ENCODE measurements at places on chromosomes 12 and 14.

DNA sequence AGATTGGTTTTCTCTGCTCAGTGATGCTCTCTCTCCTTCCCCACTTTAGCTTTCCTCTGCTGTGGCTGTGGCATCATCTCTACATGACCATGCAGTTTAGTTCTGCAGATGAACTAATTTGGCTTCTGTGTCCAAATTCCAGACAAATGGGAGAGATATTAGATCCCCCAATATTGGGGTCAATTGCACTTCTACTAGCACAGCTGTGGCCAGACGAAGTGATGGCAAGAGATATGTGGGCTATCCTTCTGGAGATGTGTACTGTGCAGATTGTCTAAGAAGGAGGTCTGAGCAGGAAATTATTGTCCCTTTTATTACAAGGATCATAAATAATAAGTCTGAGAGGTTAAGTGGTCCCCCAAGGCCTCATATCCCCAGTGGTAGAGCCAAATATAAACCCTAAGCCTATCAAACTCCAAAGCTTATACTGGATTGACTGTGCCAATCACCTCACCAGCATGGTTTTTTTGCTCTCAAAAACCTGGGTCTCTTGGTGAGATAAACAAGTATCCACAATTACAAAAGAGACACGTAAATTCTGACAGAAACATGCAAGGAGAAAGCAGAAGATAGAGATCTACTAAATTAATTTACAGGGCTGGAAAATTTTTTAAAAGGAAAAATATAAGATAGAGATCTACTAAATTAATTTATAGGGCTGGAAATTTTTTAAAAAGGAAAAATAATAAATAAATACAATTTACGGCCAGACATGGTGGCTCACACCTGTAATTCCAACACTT lies 29.1 kb upstream of the GCH1 start:
- no peaks in the 10 kb centered on the region for H3K36me3 ChIP-seq
- DNase-seq, result no peak
- no peaks in the 10 kb centered on the region for H3K27me3 ChIP-seq
- no peak overlapping the region for H3K4me3 ChIP-seq

DNA sequence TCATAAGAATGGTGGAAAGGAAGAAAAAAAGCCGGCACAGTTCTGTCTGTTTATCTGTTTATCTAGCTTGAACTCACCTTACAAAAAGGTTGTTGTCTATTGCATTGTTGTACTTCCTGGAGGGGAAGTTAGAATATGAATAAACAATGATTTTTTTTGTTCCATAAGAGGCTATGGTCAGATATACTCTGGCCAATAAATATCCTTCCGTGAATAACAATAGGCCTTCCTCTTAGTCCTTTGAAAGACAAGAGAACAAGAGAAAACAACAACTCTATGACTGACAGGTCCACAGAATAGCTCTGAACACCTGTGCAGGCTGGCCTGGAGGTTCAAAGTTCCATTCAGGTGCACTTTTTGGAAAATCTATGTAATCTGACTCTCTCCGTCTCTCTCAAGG lies 192.8 kb upstream of the KRR1 start:
- no peaks in the 10 kb centered on the region for H3K27me3 ChIP-seq
- no peak for DNase-seq
- peaks cover 21% of the 10 kb centered on the region for H3K4me1 ChIP-seq
- H3K36me3 ChIP-seq, result no peaks in the 10 kb centered on the region
- no peak overlapping the region for H3K4me3 ChIP-seq

GRCh38 chr12:117863002-117863709 lies 105.6 kb downstream of the KSR2 start:
- DNase-seq, result no peak
- no peaks in the 10 kb centered on the region for H3K27me3 ChIP-seq
- no peaks in the 10 kb centered on the region for H3K36me3 ChIP-seq
- no peak overlapping the region for H3K27ac ChIP-seq

DNA sequence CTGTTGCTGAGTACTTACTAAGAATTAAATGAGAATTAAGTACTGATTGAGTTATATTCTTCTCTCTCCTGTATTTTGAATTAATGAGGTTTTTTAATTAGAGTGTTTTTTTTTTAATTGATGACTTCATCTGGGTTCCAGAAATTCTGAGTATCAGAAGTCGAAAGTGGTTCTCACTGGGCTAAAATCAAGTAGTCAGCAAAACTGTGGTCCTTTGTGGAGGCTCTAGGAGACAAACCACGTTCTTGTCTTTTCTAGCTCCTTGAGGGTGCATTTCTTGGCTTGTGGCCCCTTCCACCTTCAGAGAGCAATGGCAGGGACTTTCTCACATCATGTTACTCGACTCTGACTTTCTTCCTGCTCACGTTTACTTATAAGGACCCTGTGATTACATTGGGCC lies 8.1 kb upstream of the DYRK4 start:
- H3K4me3 ChIP-seq, result no peak overlapping the region
- DNase-seq, result no peak
- H3K27me3 ChIP-seq, result no peaks in the 10 kb centered on the region
- H3K36me3 ChIP-seq, result no peaks in the 10 kb centered on the region

DNA sequence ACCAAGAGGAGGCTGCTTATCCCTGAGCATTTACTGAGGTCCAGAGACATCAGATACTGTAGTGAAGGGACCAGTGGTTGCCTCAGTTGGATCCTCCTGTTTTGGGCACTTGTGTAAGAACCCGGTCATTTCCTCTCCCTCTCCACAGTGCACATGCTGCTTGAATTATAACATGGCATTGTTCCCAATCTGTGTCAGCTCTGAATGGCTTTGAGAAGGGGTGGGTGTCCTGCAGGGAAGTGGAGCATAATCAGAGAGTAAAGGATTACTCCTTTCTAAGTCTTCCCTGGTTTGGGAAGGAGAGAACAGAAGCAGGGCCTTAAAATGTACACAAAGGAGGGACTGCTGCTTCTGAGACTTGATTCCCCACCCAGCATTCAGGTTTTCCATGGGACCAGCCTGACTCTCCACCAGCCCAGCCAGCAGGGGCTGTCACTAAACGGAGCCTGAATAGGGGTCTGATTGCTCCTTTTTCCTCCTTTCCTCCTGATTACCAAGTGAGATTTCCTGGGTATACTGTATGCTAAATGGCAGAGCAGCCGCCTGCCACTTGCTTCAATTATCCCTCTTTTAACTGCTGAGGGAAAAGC lies 78.4 kb downstream of the NRXN3 start:
- H3K27ac ChIP-seq, result no peak overlapping the region
- no peak overlapping the region for H3K4me3 ChIP-seq
- H3K36me3 ChIP-seq, result no peaks in the 10 kb centered on the region

GRCh38 chr14:42869681-42870080 lies 1263.0 kb downstream of the LRFN5 start:
- DNase-seq, result no peak
- H3K27ac ChIP-seq, result no peak overlapping the region
- H3K4me3 ChIP-seq, result no peak overlapping the region
- no peaks in the 10 kb centered on the region for H3K27me3 ChIP-seq
- no peaks in the 10 kb centered on the region for H3K4me1 ChIP-seq

- no peak overlapping the region for H3K27ac ChIP-seq
Measured at GRCh38 chr14:53365486-53366130, 212.5 kb upstream of the DDHD1 start.

DNA sequence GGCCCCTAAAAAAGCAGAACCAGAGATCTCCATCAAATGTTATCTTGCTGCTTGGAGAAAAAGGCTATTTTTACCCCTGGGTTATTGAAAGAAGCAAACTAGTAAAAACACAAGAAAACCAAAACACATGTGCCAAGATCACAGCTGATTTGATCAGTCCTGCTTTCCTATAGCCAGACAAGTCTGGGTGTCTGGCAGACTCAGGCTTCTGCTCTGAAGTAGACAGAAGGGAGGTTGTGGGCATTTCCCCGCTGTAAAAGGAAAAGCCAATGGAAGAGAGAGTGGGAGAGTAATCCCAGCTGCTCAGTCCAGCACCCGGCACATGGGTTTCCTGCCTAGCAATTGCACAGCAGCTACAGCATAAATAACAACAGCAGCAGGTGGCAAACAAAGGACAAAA lies 177.9 kb downstream of the PHLDA1 start:
- peaks cover 38% of the 10 kb centered on the region for H3K4me1 ChIP-seq
- peak; percentile 35 for DNase-seq
- no peak overlapping the region for H3K4me3 ChIP-seq
- peaks cover 2% of the 10 kb centered on the region for H3K27me3 ChIP-seq
- peaks cover 4% of the 10 kb centered on the region for H3K36me3 ChIP-seq

DNA sequence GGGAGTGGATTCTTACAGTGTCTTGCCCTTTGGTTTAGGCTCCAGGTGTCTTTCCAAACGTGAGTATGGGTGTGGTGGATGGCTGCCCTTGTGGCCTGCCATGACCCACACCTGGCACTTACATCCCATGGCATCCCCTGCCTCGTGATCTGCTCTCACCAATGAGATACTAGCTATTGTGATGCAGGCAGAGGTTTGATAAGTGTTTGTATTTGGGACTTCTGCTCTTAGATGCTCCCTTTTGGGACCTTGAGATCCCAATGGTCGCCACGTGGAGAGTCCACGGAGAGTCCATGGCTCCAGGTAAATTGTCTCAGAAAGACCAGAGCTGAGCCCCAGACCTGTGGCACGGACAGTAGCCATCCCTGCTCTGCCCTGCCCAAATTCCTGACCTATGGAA lies 62.5 kb downstream of the MDM2 start:
- H3K27me3 ChIP-seq, result peaks cover 5% of the 10 kb centered on the region
- DNase-seq, result no peak
- H3K27ac ChIP-seq, result no peak overlapping the region
- peaks cover 6% of the 10 kb centered on the region for H3K4me1 ChIP-seq

Measured in glutamatergic neuron (in vitro differentiated cells).